ENCODE measurements at places on chromosomes 5 and 9. TPM values are rescaled to one million over a fixed set of nuclear protein-coding genes. Genes with fewer than 3 reads are reported as not detected.

GRCh38 chr9:85089188-85089969 lies 419.9 kb downstream of the NTRK2 start:
- DNase-seq = no peak

- no peak for DNase-seq
These were observed 11.6 kb downstream of the C9orf72 start for GRCh38 chr9:27561685-27562084.

GRCh38 chr5:21685522-21685921 lies 1167.6 kb downstream of the CDH12 start:
- DNase-seq = peak; percentile 56

DNA sequence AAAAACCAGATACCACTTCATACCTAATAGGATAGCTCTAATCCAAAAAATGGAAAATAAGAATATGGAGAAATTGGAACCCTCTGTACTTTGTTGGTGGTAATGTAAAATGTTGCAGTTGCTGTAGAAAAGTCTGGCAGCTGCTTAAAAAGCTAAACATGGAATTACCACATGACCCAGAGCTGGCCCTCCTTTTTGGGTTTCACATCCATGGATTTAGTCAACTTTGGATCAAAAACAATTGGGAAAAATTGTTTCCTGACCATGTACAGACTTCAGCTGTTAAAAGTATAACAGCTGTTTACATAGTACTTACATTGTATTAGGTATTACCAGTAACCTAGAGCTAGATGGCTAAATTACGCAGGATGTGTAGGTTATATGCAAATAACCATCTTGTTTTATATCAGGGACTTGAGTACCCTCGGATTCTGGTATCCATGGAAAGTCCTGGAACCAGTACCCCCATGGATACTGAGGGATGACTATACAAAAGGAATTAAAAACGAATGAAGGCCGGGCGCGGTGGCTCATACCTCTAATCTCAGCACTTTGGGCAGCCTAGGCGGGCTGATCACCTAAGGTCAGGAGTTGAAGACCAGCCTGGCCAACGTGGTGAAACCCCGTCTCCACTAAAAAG lies 15.8 kb downstream of the DNAJA1 start:
- no peak for DNase-seq

DNA sequence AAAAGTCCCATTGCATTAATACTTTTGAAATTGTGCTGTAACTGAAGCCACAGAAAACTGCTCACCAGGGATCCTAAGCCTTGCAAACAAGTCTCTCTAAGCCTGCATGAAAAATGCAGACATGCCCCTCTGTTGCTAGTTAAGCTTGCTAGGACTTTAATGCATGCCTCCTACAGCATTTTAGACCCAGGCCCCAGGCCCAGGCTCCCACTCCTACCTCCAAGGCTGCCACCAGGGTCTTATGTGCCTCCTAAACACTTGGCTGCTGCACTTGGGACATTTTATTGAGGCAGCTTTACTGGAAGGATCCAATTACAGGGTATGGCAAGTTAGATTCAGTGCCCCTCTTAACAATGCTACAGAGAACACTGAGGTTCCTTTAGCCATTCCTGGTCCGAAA lies 467.3 kb upstream of the CLINT1 start:
- DNase-seq = no peak

DNA sequence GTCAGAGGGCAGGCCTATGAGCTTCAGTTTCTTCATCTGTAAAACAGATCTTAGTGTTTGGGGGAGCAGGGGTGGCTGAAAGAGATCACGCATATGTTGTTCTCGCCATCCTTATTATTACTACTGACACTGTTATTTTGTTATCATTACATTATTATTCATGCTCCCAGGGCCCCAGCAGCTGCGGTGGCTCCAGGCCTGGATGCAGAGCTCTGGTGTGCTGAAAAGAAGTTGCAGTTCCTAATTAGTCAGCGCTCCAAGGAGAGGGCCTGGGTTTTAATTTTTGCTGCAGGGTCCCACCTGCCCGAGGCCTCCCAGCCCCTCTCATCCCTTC lies 19.5 kb downstream of the CXXC5 start:
- no peak for DNase-seq

Gene CDH9
- not detected for total RNA-seq

Measured in endothelial cell of umbilical vein (primary cell).